Omental fat pad (tissue), 4 donors: ENCODE measurements at places on chromosomes 12 and 14. TPM values are rescaled to one million over a fixed set of nuclear protein-coding genes. Genes with fewer than 3 reads are reported as not detected.

Gene KCNC2
- total RNA-seq = not detected

- no peak for DNase-seq
These were observed 86.7 kb downstream of the TMEM260 start for GRCh38 chr14:56666294-56666693.

DNA sequence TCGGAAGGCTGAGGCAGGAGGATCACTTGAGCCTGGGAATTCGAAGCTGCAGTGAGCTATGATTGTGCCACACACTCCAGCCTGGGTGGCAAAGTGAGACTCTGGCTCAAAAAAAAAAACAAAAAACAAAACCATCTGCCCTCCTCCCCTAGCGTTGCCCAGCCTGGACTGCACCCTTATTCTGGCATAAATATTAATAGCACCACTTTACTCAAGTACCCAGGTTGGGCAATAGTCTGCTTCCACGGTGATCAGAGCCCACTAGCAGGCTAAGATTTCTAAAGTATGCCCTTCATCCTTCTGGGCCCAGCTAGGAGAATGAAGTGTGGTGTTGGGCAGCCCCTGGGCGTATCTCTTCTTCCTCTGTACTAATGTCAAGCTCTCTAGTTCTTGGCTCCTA is 33.3 kb downstream of the KCTD10 start:
- DNase-seq = no peak

Gene CLEC2A
- not detected for total RNA-seq

- no peak for DNase-seq
These were observed 201.1 kb upstream of the TMEM260 start for GRCh38 chr14:56378475-56378877.

DNA sequence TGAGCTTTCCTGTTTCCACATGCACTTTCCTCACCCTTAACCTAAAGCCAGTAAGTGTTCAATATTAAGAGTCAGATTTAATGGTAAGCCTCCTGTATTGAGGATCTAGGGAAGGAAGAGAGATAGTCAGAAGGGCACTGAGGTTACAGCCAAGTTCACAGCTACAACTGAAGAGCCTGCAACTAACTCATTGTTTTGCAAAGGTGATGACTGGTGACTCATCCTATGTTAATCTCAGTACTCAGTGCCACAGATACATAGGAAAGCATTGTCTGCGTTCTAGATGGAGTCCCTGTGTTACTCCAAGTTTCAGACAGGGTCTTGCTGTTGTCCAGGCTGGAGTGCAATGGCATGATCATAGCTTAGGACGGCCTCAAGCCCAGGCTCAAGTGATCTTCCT is 157.0 kb upstream of the RBM19 start:
- DNase-seq = no peak
